Suppressor macrophage treated with lipopolysaccharide for 1 hour (primary cell): ENCODE measurements at places on chromosomes 13 and 19.
A peak's percentile ranks its signal among the peaks of the same experiment; 100 is the strongest.

GRCh38 chr13:110797230-110797877 lies 83.9 kb downstream of the ING1 start:
- DNase-seq = no peak

DNA sequence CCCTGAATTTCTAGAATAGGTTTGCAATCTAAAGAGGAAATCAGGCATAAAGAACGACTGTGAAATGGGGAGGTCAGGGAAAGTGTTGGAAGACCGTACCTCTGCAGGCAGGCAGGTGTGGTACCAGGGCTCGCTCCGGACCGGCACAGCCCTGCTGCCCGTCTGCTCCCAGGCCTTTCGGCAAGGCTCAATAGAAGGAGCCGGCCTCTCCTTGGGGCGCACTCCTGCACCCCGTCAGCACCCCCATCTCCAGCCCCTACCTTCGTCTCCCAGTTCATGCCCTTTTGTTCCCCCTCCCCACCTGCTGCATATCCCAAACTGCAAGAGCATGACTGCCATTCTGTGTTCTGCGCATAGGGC lies 139.8 kb upstream of the SOX1 start:
- DNase-seq = no peak

- no peak for DNase-seq
These were observed 92.8 kb upstream of the FARP1 start for GRCh38 chr13:98050041-98050466.

GRCh38 chr19:53388904-53389303 lies 6.0 kb upstream of the ZNF765 start:
- no peak for DNase-seq

GRCh38 chr13:102555914-102556553 lies 40.8 kb upstream of the TPP2 start:
- DNase-seq = peak; percentile 44

- DNase-seq = no peak
These were observed 388.9 kb downstream of the KCNRG start for GRCh38 chr13:50404116-50404515.

DNA sequence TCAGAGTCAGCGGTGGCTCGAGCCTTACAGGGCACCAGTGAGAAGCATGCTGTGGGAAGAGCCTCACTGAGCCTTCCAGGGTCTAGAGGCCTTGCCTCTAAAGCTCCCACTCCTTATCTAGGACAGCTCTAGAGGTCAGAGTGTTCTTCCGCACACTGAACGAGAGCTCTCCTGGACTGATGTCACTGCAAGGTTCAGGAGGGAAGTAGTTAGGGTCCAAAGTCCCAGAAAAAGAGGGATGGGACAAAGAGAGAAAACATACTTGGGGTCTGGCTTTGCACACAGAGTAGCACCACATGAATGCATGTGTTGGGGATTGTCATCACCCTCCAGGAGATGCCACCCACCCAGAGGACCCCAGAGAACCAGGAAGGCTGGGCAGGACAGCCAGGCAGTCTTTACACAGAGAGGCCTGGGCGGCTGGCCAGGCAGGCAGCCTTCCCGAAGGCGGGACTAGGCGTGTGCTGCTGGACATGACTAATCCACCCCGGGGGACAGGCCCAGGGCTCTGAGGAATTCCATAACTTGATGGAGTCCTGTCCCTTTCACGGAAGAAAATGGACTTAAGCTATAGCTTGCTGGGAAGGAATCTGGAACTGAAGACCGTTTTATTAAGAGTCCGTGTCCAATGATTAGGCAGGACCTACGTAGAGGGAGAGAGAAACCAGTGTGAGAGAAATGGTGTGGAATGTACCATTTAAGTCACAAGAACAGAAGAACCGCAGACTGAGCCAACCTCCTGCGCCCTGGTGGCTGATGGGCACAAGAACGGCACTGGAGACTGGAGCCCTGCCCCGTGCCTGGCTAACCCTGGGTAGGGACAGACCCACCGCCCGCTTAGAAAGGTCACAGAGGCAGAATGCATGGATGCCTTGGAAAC lies 16.6 kb upstream of the EPHX3 start:
- DNase-seq = no peak

DNA sequence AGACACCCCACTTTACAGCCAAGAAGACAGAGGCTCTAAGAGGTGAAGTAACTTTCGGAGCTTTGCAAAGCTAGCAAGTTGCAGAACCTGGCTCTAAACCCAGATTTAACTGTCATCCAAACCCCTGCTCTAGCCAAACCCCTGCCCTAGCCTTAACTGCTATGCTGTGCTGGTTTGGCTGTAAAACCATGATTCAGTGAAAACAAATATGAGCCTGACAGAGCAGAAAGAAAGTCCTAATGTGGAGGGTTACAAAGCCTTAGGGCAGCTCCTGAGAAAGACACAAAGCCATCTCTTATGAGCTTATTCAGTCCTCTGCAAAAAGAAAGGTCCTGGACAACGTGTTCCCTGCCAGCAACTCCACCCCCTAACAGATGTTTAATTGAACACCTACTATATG lies 172.8 kb downstream of the KATNAL1 start:
- DNase-seq = no peak

DNA sequence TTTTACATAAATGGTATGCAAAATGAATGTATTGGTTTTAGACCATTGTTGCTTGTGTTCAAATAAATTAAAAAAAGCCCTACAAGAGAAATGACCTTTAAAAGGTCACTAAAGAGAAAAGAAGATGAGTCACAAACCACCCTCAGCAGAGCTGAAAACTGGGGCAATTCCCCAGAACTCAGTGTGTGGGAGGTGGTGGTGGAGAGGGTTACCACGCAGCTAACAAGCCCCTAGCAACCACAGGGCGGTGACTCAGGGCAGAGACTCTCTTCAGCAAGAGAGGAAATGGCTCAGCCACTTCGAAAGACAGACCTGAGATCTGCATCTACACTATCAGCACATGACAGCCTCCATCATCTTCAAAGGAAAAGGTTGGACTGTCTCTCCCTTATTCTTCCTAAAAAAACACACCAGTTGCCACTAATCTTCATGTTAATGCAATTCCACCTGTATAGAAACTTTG lies 29.4 kb upstream of the NDFIP2 start:
- peak; percentile 92 for DNase-seq

GRCh38 chr13:63011996-63012395 lies 1596.3 kb upstream of the PCDH20 start:
- no peak for DNase-seq

DNA sequence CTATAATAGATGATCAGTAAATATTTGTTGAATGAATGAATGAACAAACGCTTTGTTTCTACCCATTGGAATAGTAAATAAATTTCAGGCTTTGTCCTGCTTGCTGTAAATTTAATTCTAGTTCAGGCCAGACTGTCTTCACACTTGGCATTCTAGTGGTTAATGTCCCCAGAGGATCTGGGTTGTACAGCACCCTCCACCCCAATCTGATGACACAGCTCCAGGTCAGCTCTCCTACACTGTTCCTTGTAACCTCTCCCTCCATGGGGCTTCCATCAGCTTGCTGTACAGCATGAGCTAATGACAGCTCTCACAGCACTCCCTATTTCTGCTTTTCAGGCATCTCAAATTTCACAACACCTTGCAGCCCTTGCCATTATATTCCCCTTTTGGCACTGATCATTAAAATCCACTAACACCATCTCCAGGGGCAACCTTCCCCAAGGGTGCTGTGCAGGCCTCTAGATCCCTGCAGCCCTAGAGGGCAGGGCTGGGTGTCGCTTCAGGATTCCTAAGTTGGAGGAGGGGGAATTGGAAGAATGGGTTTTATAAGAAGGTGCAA lies 12.7 kb upstream of the KL start:
- no peak for DNase-seq

DNA sequence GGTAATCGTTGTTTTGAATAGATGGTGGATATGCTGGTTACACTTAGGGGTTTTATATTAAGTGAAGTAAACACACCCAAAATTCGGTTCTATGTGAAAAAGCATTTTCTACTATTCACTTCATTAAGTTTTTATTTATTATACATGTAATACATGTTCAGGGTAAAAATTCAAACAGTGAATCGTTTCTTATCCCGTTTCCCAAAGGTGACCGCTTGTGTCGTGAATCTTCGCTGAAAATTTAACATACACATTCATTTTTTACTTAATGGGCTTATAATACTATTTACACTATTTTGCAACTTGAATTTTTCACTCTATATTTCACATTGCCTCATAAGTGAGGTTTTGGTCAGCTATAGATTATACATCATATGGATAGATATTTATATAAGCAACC lies 24.5 kb downstream of the IPO5 start:
- DNase-seq = no peak

DNA sequence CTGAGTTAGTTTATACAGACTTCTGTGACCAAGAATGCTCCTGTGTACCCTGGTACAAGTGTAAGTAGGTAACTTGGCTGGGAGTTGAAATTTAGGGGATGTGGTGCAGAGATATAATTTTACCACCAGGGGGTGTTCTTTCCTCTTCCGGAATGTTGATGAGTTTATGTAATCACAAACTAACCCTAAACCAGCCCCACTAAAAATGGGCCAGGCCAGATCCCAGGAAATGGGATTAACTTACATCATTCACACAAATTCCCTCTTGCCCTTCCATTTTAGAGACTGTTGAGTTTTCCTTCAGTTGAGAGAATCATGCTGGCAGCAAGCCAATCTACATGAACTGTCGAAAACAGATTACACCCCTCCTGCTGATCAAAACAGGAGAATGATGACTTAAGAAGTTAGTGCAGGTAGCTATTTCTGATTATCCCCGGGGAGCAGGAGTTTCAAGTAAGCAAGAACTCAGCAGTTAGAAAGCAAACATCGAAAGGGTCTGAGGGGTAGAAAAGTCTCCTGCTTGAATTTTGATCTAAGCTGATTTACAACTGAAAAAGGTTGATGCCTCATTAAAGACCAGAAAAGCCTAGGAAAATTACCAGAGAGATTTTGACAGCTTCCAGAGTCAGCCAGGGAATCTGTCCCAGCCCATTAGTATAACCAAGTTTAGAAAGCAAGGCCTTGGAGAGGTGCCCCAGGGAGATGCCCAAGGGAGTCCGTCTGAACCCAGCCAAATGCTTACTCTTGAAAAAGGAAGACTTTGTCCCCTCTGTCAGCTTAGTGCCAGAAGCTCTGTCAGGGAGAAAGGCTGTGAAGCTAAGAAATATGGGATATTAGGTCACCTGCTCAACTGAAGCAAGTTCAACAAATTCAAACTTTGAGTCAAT lies 32.3 kb upstream of the MED4 start:
- DNase-seq = peak; percentile 76

GRCh38 chr19:16914421-16914820 lies 25.6 kb downstream of the F2RL3 start:
- DNase-seq = no peak

DNA sequence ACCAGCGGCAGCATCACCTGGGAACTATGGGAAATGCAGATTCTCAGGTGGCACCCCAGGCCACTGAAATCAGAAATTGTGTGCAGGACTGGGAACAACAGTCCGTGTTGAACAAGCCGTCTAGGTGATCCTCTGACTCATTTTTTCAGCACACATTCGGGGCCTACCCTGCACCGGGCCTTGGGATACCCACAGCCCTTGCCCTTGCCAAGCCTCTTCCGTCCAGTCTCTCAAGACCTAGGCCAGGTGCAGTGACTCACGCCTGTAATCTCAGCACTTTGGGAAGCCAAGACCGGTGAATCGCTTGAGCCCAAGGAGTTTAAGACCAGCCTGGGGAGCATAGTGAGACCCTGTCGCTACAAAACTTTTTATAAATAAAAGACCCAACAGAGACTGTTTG lies 18.3 kb downstream of the TGFB1 start:
- DNase-seq = no peak

- DNase-seq = no peak
These were observed 118.3 kb downstream of the COL4A2 start for GRCh38 chr13:110425444-110425780.

DNA sequence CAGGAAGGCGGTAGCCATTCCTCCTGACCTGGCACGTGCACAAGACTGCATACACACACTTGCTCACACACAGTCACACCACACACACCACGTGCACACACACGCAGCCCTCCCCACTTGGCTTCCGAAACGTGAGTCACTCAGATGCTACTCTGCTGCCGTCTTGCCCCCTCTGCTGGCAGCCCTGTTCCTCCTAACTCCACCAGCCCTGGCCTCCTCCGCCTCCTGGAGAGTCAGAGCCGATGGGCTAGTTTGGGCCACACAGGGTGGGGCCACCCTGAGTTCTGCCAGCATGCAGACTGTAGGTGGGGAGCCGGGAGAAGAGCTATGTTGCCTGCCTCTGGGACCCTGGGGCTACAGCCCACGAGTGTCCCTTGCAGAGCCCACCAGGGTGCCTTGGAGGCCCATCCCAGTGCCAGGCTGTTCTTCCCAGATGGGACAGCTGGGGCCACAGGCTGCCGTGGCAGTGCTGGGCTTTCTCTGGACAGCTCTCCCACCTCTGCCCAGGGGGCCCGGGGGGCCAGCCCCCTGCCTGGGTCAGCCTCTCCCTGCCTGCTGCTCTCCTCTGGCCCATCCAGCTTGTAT lies 12.1 kb downstream of the PIN1 start:
- DNase-seq = peak; percentile 41

DNA sequence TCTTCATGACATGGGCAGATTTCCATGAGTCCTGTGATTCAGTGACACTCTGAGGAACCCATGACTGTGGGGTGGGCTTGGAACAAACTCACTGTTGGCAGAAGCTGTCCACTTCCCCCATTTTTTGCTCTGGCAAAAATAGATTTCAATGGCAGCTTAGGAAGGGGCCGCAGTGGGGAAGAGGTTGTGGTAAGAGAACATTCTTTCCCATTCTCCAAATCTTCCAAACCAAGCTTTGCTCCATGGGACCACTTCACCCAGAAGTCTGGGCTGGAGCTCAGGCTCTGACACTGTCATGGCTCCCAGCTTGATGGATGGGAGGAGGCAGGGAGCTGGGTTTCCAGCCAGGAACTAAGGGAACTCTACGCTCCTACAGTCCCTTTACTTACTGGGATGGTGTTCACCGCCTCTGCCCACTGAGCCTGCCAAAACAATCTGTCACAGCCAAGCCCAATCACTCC lies 24.9 kb upstream of the MEDAG start:
- DNase-seq = no peak

GRCh38 chr13:107324416-107325204 lies 756.7 kb upstream of the ARGLU1 start:
- no peak for DNase-seq

GRCh38 chr13:108768035-108768434 lies 138.6 kb downstream of the MYO16 start:
- DNase-seq = no peak

DNA sequence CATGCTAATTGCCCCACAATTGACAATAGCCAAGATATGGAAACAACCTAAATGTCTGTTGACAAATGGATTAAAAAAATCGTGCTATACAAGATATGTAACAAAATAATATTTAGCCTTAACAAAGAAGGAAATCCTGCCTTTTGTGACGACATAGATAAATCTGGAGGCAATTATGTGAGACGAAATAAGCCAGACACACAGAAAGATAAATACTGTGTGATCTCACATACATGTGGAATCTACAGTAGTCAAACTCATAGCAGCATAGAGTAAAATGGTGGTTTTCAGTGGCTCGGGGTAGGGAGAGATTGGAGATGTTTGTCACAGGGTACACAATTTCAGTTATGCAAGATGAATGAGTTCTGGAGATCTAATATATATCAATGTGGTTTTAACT lies 895.8 kb downstream of the SLITRK6 start:
- no peak for DNase-seq

- DNase-seq = peak; percentile 20
These were observed 55.1 kb downstream of the GPR180 start for GRCh38 chr13:94656766-94657165.

GRCh38 chr19:9940778-9941177 lies 4.5 kb upstream of the OLFM2 start:
- no peak for DNase-seq

- DNase-seq = no peak
These were observed 35.5 kb downstream of the UNC13A start for GRCh38 chr19:17652627-17653026.
